T-helper 1 cell (primary cell): ENCODE measurements at places on chromosomes 7 and 10.

GRCh38 chr10:12377658-12378290 is 28.4 kb downstream of the CAMK1D start:
- DNase-seq, result no peak

DNA sequence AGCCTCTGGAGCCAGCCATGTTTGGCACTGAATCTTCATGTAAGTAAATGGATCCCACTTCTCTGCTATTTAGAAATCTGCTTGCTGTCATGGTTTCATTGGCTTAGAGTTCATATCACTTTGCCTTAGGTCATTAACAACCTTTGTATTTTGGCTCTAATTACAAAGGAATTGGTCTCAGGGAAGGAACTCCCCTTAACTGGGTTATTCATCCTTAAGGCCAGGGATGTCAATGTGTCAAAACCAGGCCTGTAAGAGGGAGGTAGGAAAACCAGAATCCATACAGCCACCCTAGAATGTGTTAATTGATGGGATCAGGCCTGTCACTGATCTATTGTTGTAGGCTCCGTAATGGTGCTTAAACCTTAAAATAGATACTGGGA is 67.3 kb downstream of the ST7 start:
- DNase-seq, result no peak

DNA sequence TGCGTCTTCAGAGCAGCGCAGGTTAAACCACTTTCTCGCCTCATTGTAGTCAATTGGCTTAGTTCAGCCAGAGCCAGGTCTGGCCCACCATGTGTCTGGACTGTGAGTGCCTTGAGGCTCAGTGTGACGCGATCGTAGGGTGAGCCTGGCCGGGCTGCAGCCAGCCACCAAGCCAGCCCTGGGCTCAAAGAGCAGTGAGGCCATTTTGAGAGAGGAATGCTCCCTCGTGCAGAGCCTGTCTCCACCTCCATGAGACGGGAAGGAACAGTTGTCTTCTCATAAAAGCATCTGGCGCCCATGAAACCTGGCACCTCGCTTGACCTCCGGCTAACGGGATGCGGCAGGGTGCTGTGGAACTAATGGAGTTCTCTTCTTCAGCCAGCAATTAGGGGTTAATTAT is 34.5 kb downstream of the LHPP start:
- no peak for DNase-seq

- DNase-seq, result no peak
These were observed 16.0 kb downstream of the DIP2C start for GRCh38 chr10:673492-673891.

DNA sequence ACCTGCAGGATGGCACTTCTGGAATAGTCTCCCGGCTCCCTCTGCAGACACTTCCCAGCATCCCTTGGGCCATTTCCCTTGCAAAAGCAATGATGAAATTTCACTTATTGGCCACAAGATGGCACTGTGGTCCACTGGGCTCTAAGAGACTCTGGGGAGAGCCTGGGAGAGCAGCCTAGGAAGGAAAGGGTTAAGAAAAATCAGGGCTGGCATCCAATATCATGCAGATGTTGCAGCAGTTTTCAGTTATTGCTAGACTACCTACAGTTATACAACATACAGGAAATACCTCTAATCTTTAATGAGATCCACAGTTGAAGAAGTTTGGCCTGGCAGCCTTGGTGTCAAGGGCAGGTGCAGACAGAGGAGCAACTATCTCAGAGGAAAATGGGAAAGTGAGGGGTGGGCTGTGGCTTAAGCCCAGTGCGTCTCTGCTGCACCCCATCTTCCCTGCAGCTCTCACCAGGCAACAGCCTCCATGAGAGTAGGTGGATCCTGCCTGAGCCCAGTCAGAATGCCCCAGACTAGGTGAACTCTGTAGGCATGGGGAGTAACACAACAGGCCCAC is 100.2 kb upstream of the PRSS58 start:
- no peak for DNase-seq

GRCh38 chr7:140005754-140006503 is 56.8 kb downstream of the PARP12 start:
- DNase-seq, result no peak

- no peak for DNase-seq
These were observed 85.4 kb downstream of the MACC1 start for GRCh38 chr7:20131776-20132175.

DNA sequence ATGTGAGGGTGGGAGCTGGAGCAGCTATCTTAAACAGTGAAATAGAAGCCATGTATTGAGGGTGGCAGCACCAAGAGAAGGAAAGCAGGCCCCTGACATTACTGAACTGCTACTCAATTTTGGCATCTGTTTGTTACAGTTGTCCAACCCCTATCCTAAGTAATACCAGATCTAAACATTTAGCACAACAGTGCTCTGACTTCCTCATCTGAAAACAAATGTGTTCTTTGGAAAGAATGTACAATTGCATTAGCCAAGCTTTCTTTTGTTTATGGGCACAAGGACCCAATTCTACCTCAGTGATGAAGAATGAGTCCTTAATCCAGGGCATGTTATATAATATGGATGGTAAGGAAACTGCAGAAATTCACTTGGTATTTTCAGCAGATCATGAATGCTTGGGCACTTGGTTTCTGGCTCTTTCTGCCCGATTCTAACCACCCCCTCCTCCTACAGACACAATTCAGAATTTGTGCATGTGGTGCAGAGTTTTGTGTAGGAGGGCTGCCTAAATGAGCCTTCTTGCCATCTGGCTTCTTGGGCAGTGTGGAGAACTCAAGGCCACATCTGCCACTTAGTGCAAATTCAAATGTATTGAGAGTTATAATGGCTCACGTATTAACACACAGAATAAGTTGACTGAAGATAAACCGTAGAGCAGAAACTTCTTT is 36.9 kb upstream of the KMT2E start:
- DNase-seq, result no peak

DNA sequence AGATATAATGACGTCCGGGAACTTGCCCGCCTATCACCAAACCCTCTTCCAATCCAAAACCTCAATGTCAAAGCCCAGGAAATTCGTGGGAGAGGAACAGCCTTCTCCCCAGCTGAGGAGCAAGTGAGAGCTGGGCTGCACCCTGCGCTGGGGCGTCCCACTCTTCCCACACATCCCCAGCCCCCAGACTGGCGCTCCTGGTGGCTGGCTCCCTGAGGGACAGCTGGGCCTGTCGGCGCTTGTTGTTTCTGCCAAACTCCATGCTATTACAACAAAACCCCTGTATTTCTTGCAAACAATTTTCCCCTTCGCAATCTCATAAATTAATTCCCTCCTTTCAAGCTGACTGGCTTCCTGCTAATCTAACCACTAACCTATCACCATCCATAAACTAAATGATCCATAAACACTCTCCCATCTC is 53.0 kb downstream of the GRID1 start:
- DNase-seq, result no peak
